NCI-H446 (cell line): ENCODE measurements at places on chromosomes 6 and 20.

GRCh38 chr6:32885698-32886286 is 31.8 kb downstream of the PSMB9 start:
- peak; percentile 78 for DNase-seq

GRCh38 chr6:109075934-109076333 is 18.7 kb downstream of the SESN1 start:
- peak; percentile 23 for DNase-seq

DNA sequence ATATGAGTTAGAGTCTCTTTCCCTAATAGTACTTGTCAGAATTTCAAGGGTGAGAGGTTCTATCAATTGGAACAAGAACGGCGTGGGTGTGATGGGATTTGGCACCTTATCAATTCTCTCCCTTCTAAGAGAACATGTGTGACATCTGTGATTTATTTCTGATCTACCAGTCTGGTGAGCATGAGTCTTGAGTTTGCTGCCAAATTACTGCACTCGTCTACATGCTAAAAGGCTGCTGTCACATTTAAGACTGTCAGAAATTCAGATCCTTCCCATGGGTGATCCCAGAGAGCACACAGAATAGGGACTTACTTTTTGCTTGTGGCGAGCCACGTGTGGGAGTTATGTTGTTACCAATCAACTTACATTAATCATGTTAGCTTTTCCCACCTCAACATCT is 370.2 kb upstream of the SASH1 start:
- DNase-seq, result peak; percentile 19

DNA sequence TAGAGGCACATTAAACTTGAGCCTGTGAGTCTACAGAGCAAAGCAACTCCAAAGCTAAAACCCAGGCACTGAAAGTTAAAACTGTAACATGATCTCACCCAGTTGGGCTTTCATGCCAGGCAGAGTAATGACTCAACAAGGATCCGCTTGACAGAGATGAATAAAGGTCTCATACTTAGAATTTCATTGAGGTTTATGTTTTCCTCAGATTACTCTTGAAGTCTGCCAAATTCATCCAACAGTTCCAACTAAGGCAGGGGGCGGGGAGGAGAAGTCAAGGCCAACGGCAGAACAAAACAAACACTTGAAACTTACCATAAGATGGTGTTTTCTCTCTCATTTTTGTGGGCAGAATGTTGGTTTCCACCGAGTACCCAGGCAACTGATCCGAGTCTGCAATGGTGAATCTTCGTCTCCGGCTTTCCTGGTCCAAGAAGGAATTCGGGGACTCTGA is 54.0 kb upstream of the IPCEF1 start:
- DNase-seq, result peak; percentile 50

- no peak for DNase-seq
These were observed 1.3 kb downstream of the BPIFA2 start for GRCh38 chr20:33169176-33169794.

GRCh38 chr6:134166511-134167261 is 114.3 kb upstream of the SLC2A12 start:
- no peak for DNase-seq

DNA sequence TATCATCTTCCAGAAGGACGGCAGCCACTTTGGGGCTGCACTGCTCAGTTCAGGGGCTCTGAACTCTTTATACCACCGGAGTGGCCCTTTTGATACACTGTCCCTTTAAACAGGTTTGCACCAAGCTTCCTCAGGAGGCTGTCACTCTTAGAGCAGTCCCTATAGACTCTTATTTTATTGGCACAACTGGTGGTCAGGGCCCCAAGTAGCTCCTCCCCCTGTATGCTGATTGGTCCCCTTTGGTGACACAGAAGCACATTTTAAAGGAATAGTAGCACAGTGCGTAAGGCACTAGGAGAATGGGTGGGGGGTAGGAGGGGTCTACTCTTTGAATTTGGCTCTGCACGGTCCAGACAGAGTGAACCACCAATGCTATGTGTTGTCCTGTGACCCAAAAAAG is 122.6 kb upstream of the MLN start:
- peak; percentile 65 for DNase-seq

DNA sequence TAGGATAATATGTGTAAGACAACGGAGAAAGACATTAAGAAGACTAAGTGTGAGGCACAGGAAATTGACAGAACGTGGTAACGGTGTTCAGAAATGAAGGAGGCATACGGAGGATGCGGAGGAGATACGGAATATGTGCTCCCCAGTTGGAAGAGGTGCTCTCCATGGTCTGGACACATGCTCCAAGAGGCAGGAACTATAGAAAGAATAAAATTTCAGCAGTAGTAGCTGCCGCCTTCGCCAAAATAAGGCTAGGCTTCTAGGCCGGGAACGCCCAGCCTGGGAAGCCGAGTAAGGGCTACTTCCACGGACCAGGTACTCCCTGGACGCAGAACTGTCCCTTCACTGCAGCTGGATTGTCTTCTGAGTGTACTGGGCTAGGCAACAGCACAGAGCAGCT is 7.4 kb downstream of the MAFB start:
- no peak for DNase-seq

GRCh38 chr20:34215711-34216381 is 25.4 kb upstream of the ASIP start:
- DNase-seq, result peak; percentile 61

- DNase-seq, result no peak
These were observed at the start of gene LTA for GRCh38 chr6:31572041-31572911. Gene LTA, plus strand, starts transcription at chr6:31572289. Its CDS starts 454 bp downstream, at chr6:31572743.

DNA sequence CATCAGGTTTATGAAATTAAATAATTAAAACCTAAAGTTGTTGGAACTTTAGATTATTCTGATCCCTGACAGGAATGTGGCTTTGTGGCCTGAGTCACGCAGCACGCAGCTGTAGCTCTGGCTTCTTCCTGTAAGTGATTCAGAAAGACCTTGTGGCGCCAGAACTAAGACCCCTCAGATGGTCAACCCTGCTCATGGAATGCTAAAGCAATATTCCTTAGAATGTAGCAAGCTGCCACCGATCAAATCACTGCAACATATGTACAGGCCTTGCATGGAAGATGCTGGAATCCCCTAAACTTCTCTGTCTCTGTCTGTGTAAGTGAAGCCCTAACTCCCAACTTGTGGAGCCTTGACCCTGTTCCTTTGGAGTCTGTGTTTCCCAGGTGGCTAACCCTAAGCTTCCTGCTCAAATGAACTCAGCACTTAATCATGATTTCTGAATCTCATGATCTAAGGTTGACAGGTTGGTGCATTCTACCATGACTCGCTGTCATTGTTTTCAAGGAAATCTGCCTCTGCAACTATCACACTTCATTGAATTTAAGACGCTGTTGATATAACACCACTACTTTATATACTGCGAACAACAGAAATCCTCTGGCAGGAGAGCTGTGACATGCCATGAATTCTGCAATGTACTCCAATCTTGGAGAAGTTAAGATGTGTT is 111.2 kb upstream of the CST7 start:
- no peak for DNase-seq
